ENCODE measurements at places on chromosomes 12 and 14.
A peak's percentile ranks its signal among the peaks of the same experiment; 100 is the strongest.

DNA sequence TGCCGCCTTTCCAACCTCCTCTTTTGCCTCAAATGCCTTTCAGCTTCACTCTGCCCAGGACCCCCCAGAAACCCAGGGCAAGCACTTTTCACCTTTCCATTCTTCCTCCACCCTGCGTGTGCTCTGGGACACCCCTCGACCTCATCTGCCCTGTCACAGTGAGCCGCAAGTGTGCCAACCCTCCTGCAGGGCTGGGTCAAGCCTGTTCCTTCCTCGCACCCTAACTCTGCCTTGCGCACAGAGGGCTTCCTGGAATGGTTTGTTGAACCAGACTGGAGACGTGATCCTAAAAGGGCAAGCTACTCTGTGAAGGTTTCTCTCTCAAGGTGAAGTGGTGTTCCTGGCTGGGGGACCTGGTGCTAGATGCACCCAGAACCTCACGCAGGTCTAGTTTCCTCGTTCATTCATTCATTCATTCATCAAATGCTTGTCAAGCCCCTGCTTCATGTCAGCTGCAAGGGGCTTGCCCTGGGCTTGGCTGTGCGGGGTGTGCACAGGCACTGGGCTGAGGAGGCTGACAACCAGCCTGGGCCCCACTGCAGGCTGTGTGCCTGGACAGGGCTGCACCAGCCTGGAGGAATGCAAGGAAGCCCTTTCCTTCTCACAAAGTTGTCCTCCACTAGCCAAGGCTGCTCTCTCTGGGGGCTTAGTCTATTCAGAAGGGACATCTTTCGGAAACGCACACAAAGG, 187.2 kb downstream of the CALM1 start:
- no peak for DNase-seq

GRCh38 chr12:89278169-89278568, 74.1 kb downstream of the DUSP6 start:
- DNase-seq = no peak

- DNase-seq = no peak
Observed at GRCh38 chr14:59832653-59833294, 37.8 kb downstream of the RTN1 start.

DNA sequence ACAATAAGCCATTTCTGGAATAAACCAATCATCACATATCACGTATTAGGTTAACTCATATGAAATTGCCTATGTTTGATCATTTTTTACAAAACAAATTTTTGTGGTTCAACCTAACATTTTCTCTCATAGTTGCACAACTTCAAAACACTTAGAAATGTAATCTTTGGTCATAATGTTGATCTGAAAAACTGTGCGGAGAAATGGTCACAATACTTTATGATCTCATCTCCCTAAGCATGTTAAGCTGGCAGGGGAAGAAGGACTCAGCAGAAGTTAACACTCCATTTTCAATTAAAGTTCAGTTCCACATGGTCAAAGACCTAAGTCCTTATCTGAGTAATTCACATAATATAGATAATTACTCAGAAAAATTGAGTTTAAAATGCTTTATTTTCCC, 194.8 kb downstream of the CAPZA3 start:
- DNase-seq = no peak

DNA sequence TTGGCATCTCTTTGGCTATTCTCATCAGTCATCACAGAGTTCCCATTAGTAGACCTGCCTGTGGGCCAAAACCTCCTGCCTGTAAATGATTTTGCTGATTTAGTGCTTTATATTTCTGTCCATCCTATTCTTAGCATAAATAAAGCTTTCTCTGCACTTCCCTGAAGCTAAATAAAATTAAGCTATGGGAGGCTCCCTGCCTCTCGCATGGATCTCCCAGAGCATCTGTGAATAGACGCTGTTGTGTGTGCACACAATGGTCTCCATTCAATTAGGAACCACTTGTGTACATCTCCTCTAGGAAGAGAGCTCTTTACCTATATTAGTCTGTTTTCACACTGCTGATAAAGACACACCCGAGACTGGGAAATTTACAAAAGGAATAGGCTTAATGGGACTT, 80.4 kb downstream of the PPFIBP1 start:
- DNase-seq = no peak

- no peak for DNase-seq
Observed at GRCh38 chr12:64828713-64829112, 4.3 kb downstream of the TBC1D30 start.

DNA sequence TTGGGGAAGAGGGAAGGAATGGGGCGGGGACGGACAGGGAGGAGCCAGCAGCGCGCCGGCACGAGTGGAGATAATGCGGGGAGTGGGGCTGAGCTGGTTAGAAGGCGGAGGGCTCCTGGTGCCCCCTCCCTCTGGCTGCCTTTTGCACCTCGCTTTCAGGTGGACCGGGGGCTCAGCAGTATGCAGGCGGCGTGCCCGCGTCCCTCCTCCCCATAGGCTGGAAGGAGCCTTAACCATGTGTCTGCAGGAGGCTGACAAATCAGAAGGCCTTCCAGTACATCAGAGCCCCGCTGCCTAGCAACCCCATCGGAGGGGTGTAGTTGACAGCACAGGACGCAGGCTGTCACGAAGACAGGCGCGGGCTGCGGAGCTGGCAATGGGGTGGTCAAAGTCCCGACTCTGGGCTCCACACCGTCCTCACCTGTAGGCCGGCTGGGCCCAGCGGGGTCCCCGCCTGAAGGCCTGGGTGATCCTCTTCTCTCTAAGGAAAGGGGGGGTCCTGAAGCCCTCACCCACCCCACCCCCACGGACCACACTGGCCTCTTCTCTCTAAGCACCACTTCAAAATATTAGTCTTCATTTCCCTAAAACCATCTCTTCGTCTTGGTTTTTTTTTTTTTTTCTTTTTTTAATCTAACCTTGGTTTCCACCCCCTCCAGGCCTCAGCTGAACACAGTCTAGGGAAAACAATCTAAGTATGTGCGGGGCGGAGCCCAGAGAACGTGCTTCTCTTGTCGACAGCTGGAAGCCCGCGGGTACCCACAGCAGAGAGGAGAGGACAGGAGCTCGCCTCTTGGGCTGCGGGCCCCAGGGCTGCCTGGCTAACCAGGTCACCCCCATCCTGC, 44.5 kb downstream of the KDM2B start:
- DNase-seq = peak; percentile 77

- no peak for DNase-seq
Observed at GRCh38 chr14:55710506-55711041, 130.6 kb downstream of the KTN1 start.

DNA sequence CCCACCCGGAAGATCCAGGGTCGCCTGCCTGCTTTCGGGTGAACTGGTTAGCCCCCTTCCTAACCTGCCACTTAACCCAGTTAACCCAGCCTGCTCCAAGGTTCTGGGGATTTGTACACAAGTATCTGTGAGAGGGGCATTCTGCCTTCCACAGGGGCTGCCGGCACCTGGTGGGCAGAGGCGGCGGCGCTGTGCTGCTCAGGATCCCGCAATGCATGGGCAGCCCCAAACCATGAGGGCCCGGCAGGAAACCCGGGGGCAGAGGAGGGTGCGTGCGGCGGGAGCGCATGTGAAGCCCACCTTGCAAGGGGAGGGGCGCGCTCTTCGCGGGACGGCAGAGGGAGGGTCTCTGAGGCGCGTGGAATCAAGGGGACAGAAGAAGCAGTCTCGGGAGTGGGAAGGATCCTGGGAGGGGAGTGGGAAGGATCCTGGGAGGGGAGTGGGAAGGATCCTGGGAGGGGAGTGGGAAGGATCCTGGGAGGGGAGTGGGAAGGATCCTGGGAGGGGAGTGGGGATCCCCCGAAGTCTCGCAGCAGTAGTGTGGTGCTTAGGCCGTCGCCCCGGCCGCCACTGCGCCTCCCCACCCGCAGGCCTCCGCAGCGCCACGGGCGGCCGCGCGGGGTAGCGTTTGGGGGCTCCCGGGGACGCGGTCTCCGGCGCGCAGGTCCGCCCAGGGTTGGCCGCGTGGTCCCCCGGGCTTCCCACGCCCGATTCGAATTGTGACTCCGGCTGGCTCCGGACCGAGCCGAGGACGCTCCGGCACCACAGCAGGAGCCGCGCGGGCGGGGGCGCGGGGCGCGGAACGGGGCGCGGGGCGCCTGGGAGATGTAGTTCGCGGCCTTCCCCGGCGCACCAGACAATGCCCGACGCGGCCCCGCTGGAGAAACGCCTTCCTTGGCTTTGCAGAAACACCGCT, 4.9 kb upstream of the MTA1 start:
- DNase-seq = peak; percentile 57

DNA sequence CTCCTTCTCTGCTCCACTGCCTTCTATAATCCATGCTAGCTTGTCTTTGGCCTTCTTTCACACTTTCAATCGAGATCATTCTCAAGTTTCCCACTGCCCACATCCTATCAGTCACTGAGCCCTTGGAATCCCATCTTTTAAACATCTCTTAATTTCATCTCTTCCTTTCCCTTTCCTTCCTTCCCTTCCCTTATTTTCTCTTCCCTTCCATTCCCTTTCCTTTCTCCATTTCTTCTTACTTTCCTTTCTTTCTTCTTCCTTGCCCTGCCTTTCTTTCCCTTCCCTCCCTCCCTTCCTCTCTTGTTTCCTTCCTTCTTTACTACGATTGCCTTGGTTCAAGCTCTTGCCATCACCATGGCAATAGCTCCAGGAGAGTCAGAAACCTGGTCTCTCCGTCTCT, 183.8 kb downstream of the EMP1 start:
- DNase-seq = no peak

DNA sequence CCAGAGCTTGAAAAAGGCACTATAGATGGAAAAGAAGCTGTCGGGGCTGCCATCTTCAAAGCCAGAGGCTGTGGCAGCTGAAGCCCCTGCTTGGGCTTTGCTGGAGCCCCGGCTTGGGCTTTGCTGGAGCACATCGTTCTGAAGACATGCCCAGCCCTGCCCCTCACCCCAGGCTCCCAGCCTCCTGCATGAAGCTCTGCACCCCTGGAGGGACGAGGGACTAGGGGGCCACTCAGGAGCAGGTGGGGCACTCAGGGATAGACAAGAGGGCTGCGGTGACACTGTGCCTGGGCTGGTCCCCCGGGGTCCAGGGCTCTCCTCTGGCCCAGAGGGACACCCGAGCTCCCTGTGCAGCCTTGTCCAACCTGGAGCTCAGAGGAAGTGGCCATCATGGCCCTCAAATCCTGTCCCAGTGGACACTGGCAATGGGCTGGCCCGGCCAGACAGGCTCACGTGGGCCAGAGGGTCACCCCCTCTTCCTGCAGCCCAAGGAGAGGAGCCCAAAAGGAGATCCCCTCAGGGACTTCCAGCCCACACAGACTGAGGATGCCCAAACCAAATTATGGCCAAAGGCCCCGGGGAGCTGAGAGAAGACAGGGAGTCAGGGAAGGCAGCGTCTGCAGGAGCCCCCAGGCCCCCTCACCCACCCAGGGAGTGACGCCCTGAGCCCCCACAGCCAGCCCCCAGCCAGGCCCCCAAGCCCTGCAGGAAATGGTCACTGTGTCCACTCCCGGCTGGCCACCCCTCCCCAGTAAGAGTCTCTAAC, 23.1 kb upstream of the C14orf180 start:
- no peak for DNase-seq

- no peak for DNase-seq
Observed at GRCh38 chr12:4802841-4803240, 82.6 kb downstream of the GALNT8 start.

DNA sequence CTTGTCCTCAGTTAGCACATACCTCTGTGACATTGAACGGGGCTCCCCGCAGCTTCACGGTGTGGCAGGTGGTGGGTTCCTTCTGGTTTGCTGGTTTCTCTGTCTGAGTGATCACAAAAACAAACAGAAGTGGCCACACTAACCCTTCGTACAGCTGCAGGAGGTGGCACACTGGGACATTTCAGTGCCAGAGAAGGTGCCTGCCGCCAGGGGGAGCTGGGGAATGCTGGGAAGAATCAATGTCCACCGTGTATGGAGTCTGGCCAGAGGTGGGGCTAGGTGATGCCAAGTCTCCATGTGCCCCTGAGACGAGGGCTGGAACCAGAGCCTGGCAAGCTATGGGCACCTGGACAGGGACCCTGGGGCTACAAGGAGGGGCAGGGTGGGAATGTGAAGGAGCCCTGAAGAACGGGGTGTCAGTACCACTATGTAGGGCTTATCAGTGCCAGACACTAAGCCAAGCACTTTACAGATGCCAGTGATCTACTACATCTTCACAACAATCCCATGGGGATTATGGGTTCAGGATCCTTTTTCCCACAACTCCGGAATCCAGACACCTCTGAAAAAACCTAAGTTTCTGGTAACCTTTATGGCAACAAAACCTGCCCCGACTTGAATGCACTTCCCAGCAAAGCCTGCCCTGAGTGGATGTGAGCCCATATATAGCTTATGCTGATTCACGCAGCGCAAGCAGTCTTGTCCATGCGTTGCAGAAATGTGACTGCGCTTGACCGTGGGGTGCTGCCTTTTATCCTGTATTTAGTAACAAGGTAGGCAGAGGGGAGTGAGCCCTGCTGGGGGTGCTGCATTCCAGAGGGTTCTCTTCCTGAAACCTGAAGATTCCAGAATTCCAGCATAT, 10.8 kb downstream of the RBM19 start:
- DNase-seq = no peak

DNA sequence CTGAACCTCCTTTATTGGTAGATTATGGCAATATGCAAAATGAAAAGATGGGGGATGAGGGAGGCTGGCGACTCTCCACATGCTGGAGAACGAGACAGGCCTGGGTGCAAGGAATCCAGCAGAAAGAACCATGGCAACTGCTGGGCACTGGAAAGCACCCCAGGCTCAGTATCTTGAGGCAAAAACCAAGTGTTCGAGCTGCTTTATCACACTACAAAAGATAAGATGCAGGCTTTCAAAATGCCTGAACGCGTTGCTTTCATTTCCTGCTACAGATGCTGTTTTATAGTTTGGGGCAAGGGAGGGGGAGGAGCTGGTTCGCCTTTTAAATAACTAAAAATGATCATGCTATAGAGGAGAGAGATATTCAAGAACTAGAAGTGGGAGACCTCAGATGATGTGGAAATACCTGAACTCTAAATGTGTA, 38.9 kb downstream of the NIN start:
- no peak for DNase-seq

DNA sequence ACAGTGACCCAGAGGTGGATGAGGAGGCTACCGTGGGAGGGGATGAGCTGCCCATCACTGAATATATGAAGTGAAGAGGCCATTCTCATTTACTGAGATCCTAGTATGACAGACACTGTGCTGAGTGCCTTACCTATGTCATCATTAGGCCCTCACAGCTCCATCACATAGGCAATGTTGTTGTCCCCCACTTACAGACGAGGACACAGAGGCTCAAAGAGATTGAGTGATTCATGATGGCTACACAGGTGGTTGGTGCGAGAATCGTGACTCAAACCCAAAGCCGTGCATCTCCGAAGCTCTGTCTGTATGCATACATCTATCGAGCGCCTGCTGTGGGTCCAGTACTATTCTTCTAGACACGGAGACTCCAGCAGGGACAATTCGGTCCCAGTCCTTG, 5.9 kb upstream of the CCDC197 start:
- no peak for DNase-seq

DNA sequence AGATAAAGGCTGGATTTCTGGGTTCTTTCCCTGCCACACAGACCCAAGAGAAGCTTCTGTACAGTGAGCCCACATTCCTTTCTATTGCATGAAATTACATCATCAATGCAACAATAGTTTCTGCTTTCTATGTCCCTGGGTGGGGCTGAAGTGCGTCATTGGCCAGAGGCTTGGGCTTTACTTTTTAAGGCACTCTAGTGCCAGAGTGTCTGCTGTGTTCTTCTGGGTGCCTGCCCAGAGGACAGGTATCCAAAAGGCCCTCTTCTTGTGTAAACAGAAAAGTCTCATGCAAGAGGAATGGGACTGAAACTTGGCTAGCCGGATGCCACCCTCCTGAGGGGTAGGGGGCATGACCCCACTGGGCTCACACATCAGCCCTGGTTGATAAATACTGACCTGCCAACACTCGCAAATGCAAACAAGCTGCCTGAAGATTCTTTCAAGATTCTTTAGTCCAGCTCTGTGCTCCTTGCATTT, 5.9 kb downstream of the KRT86 start:
- no peak for DNase-seq

Measured in NCI-H1092 (cell line).